Dermis blood vessel endothelial cell (primary cell): ENCODE measurements at places on chromosomes 1 and 21. TPM values are rescaled to one million over a fixed set of nuclear protein-coding genes. Genes with fewer than 3 reads are reported as not detected.

DNA sequence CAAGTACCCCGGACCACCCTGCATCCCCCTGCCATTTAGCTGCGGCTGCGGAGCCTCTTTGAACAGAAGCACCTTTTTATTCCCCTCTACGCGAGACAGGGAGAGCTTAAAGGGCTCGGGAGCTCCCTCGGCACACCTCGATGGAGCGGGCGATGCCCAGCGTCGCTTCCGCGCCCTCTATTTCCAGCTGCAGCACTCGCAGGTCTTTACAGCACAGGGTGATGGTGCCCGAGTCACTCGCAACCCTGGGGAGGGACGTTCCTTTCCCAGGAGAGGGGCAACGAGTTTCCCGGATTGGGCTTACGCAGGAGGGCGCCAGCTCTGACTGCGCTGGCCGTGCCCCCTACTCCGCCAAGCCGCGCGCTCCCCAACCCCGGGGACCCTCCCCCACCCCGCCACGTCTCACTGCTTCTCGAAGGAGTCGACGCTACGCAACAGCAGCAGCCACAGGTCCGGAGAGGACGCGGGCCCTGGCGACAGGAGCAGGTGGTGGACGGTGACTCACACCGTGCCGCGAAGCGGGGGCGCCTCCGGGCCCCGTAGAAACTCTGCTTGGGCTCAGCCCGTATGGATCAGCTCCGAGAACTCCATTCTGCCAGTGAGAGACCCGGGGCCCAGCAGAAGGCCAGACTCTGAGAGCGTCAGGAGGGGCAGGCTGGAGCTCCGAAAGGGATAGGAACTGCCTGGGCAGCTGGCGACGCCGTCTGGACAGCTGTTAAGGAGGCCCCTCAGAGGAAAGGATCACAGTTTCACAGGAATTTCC, 5.8 kb upstream of the FAM167B start:
- DNase-seq = peak; percentile 81

Gene KRTAP11-1
- total RNA-seq = not detected in 2 replicates

GRCh38 chr1:31373897-31374486, 1.1 kb upstream of the FABP3 start:
- no peak for DNase-seq

GRCh38 chr1:101167891-101168290, 68.9 kb upstream of the S1PR1 start:
- no peak for DNase-seq

DNA sequence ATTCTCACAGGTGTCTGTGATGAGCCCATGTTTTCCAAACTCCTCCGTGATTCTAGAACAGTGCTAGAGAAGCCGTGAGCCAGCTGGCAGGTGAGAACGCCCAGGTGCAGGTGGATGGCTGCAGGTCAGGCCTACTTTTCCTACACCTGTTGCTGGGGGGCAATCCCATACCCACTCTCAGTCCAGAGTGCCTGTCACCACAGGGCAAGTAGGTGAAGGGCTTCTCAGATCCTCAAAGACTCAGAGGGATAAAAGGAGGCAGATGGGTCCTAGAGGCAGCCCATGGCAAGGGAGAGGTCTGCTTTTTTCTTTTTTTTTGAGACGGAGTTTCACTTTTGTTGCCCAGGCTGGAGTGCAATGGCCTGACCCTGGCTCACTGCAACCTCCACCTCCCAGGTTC, 50.7 kb upstream of the H6PD start:
- DNase-seq = no peak

DNA sequence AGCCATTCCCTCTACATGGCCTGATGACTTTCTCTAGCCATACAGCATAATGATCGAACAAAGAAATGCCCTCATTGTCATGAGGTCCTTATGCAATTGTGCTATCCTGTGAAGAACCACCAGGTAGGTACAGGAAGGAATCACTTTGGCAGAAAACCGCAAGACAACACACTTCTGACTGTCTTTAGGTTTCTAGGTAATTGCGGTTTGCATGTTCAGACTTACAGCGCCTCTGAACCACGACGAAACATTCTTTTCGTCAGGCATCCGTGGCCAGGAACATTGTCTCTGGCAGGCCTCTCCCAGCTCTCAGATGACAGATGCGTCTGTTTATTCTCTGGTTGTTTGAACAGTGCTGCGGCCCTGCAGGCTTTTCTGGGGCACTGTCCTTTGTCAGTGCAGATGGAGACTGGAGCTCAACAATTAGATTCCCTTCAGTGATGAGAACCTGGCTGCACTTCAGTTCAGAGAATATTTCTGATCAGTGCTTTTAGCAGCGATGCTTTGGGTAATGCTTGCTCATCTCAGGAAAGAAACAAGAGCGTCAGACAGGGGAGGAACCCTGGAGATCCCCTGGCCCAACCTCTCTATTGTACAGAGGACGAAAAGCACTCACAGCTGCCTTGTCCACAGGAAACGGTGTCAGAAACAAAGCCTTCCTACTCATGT, 63.4 kb downstream of the B3GALT5 start:
- peak; percentile 3 for DNase-seq

Gene AMY2A
- not detected in 2 replicates for total RNA-seq
